Ascending aorta (tissue), 2 donors: ENCODE measurements at places on chromosomes 13 and 19.

- DNase-seq: no peak
Observed at GRCh38 chr19:5585461-5586299, 17.9 kb upstream of the TINCR start.

DNA sequence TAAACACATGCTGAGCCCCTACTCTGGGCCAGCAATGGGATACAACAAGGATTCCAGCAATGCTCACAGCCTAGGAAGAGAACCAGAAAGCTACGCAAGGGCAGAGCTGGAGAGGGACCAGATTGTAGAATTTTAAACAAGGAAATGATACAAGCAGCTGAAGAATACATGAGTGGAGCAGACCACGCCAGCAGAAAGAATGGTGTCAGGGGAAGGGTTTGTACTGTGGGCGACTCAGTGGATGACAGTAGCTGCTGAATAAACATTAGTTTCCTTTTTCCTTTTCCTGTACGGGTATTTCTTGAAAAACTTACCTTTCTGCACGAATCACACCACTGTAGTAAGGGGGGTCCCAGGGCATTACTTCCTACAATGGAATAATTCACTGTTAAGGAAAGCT lies 30.7 kb downstream of the MIPEP start:
- DNase-seq: no peak

GRCh38 chr13:23778002-23778652 lies 111.1 kb downstream of the MIPEP start:
- DNase-seq: no peak

DNA sequence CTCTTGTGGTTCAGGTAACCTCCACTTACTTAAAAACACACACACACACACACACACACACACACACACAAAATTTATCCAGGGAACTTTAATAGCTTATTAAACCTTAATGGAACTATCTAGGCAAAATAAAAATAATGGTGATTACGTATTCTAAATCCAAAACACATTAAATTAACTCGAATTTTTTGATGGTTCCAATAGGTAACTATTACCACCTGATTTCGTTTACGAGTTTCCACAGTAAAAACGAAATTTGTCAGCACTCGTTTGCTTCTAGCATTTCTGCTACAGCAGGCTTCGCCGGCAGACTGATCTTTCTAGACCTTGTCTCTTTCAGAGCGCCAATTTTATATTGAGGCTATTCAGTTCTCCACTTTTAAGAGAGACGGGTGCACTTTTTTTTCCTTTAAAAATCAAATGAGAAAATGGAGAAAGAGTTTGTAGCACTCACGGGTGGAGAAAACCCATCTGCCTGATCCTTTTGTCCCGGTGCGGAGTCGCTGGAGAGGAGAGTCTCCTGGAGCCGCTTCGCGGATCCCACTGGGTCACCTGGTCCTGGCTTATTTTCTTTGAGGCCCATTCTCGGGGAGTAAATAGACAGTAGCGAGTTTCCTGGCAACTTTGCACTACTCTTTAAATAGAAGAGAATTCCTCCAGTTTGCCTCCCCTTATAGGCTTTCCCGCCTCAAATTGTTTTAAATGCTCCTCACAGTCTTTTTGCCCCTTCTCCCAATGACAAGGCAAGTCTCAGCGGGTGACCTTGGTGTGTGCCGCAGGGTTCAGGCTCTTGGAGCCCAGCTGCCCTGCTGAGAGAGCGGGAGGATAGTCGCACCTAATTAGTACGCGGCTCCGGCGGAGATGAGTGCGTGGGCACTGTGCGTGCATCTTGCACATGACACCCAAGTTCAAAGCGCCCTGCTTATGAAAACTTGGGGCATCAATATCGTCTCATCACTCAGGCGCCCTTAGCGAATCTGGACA lies 117.0 kb downstream of the KCNRG start:
- no peak for DNase-seq

- DNase-seq: no peak
Observed at GRCh38 chr13:100560498-100561157, 28.0 kb downstream of the GGACT start.

DNA sequence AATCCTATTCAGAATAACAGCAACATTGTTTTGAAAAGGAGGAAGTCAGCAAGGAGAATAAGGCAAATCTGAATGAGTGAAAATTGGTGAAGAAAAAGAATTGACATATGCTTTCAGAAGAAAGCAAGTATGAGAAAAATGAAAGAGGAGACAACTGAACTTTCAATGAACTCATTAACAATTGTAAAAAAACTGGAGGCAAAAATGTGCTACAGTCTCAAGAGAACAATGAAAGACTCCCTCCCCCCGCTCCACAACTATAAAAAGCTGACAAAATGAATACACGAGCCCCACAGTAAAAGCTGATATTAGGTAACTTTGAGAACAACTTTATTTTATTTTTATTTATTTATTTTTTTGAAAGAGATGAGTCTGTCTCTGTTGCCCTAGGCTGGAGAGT lies 373.1 kb downstream of the DIAPH3 start:
- DNase-seq: no peak

DNA sequence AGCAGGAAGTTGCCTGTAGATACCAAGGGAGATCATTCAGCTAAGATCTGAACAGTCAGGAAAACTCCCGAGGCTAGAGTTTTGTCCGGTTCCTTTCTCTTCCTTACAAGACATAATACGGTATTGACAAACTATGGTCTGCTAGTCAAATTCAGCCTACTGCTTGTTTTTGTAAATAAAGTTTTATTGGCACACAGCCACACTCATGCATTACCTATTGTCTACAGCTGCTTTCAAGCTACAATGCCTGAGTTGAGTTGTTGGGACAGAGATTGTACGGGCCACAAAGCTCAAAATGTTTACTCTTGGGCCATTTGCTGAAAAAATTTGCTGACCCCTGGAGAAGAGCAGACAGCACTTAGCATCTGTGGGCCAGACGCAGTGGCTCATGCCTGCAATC lies 2.5 kb downstream of the SLC1A6 start:
- DNase-seq: no peak
